Progenitor cell of endocrine pancreas (in vitro differentiated cells): ENCODE measurements at places on chromosomes 7 and 10.

DNA sequence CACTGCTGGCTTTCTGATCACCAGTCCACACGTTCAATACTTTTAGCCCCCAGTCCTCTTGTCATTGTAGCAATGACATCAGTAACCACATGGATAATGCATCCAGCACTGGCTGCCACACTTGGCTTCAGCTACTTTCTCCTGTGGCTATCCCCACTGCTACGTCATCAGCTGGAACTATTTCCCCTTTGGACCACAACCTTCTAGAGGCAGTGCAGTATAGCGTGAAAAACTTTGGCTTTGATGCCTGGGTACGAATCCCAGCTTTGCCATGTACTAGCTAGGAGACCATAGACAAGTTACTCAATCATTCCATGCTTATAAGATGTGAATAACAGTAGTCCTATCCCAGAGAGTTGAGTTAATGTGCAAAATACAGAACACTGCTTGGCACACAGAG is 63.2 kb downstream of the CCDC3 start:
- no peak for DNase-seq

DNA sequence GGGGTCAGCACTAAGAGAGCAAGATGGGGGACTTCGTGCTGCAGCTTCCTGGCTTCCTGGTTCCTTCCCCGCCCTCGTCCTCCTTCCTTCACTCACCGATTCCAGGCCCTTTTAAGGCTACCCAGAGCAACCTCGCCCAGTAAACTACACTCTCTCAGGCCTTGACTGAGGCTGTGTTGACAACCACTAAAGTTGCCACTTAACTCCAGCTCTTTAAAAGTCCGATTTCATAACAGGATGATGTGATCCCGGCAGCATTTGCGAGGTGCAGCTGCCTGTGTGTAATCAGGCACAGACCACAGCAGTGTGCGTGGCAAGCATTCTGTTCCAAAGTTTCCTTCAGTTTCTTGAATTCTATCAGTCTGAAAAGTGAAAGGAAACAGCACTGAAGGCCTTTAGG is 110.6 kb downstream of the RAB11FIP2 start:
- no peak for DNase-seq

DNA sequence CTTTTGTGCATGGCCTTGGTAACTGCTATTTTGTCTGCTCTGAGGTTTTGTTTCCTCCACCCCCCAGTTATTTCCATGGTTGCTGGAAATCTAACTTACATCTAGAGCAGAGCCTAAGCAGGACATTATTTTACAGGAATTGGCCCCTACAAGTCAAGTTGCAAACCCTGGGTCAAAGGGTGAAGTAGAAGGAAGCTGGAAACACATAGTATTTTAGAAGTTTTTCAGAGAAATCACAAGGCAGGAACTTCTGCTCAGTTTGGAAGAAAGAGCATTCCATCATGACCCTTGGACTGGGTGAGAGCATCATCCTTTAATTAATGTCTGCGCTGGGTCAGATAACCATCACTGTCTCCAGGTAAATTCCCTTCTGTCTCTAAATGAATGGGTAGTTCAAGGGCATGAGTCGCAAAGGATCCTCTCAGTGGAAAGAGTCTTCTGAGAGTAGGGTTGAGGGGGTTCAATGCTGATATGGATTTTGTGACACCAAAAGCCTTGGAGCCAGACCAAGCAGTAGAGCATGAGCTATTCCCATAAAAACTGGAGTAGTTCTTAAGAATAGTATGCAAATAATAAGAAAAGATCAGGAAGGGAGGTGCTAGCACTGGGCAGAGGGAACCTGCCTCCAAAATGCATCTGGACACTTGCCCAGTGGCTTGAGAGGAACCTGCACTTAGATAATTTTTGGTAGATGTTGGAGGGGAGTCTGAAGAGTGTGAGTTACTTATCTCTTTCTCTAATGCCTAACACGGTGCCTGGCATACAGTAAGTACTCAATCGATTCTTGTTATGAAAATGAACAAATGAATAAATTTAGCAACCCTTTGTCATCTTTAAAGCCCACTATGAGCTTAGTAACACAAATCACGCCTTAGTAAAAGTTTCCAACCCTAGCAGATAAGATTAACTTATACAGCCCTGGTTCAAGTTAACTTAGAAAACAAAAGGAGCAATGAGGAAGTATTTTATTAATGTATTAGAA is 160.6 kb upstream of the ADO start:
- no peak for DNase-seq

GRCh38 chr7:28052933-28053332 is 127.7 kb downstream of the JAZF1 start:
- no peak for DNase-seq

DNA sequence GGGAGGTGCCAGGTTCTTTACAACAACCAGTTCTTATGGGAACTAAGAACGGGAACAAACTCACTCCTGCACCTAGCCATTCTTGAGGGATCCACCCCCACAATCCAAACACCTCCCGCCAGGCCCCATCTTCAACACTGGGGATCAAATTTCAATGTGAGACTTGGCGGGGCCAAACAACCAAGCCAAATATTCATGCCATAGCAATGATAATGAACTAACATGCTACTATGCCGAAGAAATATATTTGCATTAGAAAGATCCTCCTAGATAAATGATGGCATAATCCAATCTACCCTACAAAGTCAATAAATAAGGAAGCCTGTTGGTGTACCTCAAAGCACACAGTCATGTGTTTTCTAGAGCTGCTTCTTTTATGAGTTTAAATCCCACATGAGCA is 57.6 kb downstream of the CCDC71L start:
- no peak for DNase-seq

DNA sequence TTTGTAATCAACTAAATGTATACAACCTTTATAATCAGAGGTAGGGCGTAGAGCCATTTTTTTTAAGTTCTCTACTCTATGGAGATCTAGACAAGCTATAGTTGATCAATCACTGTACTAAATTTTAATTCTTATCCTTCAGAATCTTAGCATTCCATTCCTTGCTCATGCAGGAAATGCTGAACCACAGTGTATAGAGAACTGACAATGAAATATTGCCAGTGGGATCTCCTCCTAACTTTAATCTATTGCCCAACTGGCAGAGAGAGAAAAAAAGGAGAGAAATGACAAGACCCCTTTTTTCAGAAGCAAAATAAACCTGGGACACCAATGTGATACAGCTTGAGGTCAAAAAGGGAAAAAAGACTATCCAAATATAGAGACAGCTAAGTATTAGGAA is 26.4 kb upstream of the PPP3CB start:
- no peak for DNase-seq

DNA sequence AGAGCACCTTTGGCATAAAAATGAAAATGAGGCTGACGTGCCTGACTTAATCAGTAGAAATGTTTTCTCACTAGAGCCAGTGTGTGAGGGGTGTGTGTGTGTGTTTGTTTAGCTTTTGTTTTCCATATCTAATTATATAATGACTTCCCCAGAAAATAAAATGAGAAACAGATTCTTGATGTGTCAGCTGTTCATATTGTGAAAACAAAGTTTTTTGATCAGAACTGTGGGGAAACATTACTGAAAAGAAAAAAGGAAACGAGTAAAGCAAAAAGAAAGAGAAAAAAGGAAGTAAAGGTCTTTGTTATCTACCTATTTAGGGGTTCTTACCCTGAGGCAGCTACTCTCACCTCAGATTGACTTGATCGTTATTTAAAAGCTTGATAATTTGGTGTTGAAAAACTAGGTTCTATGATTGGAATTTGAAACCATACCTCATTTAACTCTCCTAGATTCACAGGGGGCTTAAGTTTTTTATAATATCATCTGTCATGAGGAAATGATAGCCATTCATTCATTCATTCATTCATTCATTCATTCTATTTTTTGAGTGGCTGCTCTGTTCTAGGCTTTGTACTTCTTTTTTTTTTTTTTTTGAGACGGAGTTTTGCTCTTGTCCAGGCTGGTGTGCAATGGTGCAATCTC is 58.0 kb downstream of the CREM start:
- DNase-seq = no peak

- DNase-seq = no peak
These were observed 138.7 kb downstream of the MAPK8 start for GRCh38 chr10:48444861-48445841.

DNA sequence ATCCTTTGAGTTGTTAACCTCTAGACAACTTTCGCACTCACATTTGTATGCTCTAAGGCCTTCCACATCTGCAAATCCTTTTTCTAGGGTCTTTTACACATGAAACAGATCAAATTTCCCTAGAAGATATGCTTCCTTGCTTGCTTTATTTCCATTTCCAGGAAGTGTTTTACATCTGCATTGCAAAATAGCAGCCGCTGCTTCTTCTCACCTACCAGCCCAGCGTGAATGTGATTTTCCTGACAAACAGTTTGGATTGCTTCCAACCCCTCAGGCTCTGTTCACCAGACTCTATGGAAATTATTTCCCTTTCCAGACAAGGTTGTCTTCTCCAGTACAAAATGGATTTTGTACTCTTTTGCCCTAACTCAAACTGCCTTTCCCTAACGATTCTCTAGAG is 50.9 kb upstream of the PAPSS2 start:
- no peak for DNase-seq

DNA sequence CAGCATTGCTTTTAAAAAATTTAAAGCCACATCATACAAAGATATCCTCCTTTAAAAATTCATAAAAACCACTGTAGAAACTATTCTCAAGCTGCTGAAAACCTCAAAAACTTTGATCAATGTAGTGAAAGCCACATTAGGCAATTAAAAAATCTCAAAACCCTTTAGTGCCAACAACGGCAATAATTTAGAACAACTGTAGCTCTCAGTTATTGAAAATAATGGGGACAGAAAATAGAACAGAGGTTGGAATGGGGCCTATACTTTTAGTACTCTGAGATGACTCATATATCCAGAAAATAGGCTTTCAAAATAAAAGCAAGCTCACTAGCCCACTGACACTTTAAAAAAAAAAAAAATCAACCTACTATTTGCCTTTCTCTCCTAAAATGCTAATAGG is 87.5 kb downstream of the GSAP start:
- no peak for DNase-seq

DNA sequence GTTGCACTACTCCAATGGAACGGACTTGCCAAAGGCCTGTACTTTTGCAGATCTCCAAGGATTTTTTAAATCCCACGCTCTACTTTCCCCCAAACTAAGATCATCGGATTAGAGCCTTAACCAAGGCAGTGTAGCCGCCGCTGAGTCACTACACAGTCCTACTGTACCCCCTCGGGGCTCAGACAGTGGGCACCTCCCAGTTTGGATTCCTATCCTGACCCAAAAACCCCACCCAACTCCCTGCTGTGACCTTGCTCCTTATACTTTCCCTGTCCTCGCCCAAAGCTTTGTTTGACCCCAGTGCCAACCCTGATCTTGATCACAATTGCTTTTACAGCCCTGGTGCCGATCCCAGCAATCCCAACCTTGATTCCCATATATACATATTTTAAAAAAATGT is 17.5 kb upstream of the PLAU start:
- no peak for DNase-seq

GRCh38 chr7:45067582-45067981 is 21.2 kb downstream of the NACAD start:
- no peak for DNase-seq

DNA sequence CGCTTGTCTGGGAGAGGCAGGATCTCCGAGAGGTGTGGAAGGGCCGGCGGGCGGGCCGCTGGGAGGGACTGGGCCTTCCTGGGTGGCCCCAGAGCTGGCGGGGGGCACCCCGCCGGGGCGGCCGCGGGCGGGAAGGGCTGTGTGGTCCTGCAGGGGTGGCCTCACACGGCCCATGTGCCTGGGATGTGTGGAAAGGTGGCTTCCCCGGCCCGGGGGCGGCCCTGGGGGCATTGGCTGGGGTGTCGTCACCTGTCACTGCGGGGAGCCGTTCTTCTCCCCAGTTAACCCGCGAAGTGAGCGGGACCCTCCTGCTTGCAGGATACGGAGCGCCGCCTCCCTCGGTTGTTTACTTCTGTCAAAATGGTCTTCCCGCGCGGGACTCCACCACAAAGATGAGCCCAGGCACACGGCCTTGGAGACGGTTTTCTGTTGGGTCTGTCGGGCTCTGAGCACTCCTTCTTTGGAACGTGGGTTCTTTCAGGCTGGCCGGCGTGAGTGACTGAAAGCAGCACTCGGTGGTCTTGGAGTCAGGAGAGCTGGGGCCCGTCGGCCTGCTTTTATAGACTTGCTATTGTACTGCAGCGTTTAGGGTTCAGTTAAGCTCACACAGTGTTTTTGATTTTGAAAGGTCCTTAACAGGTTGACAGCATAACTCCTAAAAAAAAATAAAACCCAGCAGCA is 700 bp downstream of the SMC3 start:
- DNase-seq = no peak

DNA sequence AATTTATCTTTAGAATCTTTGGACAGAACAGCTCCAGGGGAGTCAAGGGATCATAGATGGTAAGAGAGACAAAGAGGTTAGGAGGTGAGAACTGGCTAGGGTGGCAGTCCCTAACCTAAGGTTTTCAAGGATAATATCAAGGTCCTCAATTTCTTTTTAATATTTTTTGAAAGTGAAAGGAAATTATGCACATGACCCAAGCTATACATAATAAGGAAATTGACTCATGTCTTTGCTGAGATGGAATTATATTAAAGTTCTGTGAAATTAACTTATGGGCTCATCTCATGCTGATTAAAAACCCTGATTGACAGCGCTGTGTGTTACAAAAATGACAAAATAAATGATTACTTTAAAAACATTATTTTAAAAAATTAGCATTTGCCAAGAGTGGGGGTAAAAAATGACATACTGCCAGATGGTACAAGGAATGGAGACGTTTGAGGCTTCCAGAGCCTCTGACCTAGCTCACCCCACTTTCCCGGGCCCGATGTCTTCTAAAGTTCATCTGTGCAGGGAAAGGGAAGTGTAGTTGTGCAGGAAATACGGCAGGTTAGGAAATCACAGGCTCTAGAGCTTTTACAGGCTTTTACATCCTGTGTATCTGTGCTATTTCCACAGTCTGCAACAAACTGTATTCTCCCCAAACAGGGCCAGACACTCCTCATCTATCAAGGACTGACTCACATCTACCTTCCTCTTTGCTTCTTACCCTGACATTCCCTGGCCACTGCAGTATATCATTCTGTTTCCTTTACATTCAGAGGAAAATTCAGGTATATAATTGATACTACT is 185.6 kb upstream of the PRSS58 start:
- DNase-seq = no peak

- DNase-seq = no peak
These were observed 9.6 kb downstream of the INSYN2A start for GRCh38 chr10:127186813-127187212.

- no peak for DNase-seq
These were observed 237.3 kb downstream of the ZMYND11 start for GRCh38 chr10:372566-372965.

DNA sequence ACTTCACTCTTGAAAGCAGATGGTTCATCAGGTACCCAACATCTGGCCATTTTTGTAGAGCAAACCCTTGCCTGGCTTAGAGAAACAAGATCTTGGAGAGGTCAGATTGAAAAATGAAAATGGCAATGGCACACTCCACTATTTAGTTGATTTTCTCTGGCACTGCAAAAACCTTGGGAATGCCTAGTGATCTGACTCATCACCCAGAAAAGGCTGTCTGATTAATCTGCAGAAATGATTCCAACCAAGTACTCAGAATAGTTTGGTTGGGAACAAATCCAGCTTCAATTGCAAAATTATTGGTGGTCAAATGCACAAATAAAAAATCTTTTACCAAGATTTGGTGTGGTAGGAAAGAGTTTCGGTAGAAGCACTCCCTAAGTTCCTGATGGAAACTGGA is 351.2 kb downstream of the PHTF2 start:
- no peak for DNase-seq

- DNase-seq = no peak
These were observed 25.0 kb downstream of the CYP3A7 start for GRCh38 chr7:99709838-99710578.
